ENCODE measurements at places on chromosomes 11 and 22.

GRCh38 chr11:34240150-34240494, 117.7 kb downstream of the ABTB2 start:
- DNase-seq, result no peak

- no peak for DNase-seq
Observed at GRCh38 chr11:73340164-73340563, 32.1 kb downstream of the ARHGEF17 start.

DNA sequence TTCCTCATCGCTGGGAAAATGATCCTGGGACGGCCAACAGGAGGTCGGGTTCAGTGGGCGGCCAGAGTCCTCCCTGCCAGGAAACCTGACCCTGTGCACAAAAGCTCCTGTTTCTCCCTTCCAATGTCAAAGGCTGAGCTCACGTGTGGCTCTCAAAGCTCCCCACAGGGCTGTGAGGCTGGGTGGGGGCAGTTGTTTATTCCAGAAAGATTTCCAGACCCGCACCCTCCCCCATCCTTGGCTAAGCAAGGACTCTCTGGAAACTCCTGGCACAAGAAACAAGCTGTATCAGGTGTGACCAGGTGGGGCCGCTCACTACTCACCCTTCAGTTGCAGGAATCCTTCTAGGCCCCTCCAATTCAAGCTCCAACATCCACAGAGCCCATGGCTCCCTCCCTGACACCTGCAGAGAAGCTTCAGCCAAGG, 131.9 kb downstream of the SHANK2 start:
- no peak for DNase-seq

DNA sequence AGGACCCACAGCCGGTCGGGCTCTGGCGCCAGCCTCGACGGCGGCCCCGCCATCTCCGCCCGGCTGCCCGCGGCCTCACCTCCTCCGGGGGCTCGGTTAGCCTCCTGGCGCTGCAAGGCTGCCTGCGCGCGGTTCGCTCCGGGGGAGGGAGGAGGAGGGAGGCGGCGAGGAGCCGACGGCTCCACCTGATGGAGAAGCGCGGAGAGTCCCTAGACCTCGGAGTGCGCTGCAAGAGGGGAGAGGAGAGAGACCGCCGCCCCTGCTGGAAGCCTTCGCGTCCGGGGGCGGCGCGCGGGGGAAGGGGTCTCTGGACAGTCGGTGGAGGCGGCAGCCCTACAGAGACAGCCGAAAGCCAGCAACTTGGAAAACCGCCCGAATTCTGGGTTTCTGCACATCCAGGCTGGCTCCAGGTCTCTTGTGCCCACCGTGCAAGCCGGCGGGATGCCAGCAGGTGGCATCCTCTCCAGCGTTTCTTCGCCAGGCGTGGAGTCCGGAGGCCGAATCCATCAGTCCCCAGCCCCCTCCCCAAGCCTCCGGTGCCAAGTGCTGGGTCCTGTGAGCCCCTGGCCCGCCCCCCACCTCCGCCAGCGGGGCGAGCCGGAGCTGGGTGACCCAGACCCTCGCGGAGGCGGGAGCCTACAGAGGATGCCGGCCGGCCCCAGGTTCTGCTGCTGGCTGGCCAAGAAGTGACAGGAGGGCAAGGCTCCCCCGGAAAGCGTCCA, 2.9 kb upstream of the KIRREL3 start:
- no peak for DNase-seq

GRCh38 chr11:120336641-120337354, 585 bp downstream of the ARHGEF12 start:
- peak; percentile 57 for DNase-seq

- no peak for DNase-seq
Observed at GRCh38 chr11:120034176-120034875, 103.6 kb downstream of the TRIM29 start.

DNA sequence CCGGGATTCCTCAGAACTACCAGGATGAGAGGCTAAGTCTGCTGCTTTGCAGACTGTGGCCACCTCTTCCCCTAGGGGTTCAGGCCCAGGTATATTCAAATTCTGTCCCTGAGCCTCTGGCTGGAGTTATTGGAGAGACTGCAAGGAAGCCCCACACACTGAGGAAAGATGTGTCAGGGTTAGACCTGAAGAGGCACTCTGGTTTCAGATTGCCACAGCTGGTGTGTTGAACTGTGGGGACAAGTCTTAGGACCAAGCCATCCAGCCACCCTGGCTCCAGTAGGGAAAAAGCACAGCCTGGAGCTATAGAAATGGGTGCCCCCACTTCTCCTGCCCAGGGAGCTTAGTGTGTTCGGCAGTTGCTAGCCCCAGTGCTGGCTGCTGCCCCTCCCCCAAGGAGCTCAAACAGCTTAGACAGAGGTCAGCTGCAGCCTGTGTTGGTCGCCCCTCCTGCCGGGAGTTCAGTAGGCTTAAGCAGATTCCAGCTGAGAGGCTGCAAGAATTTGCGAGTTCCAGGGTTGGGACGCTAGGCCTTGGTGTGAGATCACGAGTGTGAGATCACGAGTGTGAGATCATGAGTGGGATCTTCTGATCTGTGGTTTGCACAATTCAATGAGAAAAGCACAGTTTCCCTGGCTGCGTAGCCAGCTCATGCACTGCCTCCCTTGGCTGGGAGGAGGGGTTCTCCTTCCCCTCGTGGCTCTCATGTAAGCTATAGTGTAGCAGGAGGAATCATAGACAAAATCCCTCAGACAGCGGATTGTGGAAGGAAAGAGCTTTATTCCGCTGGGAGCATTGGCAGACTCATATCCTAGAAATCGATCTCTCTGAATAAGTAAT, 552.1 kb upstream of the CHORDC1 start:
- no peak for DNase-seq

- DNase-seq, result no peak
Observed at GRCh38 chr11:27513389-27513788, 6.8 kb upstream of the LIN7C start.

GRCh38 chr11:131033151-131033651, 116.9 kb upstream of the SNX19 start:
- DNase-seq, result no peak

- DNase-seq, result no peak
Observed at GRCh38 chr22:48277868-48278581, 1515.6 kb downstream of the TBC1D22A start.

GRCh38 chr22:26579331-26579886, 10.5 kb downstream of the TPST2 start:
- peak; percentile 63 for DNase-seq

GRCh38 chr11:41289408-41289807, 170.0 kb downstream of the LRRC4C start:
- DNase-seq, result no peak

DNA sequence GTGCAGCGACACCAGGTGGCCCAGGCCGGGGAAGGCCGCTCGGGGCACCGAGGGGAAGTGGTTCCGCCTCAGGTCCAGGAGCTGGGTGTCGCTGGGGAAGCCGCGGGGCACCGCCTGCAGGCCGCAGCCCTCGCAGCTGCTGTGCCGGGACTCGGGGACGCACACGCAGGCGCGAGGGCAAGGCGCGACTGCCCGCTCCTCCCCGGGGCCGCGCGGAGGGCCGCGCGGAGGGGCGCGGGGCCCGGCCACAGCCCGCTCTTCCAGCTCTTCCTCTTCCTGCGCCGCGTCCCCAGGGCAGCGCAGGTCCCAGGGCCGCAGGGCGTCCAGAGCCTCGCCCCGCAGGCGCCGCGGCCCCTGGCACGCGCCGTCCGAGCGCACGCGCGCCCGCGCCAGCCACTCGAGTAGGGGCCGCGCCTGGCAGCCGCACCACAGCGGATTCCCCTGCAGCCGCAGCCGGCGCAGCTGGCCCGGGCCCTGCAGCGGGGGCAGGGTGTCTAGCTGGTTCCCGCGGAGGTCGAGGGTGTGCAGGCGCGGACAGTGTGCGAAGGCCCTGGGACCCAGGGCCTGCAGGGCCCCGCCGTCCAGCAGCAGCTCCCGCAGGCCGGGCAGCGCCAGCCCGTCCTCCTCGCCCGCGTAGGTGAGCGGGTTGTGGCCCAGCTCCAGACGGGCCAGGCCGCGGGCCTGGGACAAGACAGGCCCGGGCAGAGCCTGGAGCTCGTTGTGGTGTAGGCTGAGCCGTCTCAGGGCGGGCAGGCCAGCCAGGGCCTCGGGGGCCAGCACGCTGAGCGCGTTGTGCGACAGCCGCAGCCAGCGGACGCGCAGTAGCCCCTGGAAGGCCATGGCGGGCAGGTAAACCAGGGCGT, 2.8 kb downstream of the CHADL start:
- DNase-seq, result peak; percentile 80

- peak; percentile 96 for DNase-seq
Observed at GRCh38 chr22:37643225-37643847, 3.9 kb downstream of the SH3BP1 start.

DNA sequence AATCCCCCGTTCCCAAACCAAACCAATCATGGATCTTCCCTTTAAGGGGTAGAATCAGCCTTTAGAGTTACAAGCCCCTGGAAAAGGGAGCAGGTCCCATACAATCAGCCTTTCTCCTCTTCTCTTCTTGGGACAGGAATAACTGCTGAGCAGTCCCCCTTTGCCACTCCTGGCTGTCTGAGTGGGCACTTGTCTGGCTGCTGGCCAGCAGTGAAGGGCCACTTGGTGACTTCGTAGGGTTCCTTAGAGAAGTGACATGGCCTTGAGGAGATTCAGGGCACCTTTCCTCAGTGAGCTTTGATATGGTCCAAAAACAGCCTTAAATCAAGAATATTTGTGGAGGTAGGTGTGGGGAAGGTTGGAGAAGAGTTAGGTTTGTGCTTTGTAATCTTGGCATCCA, 53.5 kb upstream of the HORMAD2 start:
- DNase-seq, result no peak

- DNase-seq, result no peak
Observed at GRCh38 chr11:21414953-21415352, 745.6 kb downstream of the NELL1 start.

DNA sequence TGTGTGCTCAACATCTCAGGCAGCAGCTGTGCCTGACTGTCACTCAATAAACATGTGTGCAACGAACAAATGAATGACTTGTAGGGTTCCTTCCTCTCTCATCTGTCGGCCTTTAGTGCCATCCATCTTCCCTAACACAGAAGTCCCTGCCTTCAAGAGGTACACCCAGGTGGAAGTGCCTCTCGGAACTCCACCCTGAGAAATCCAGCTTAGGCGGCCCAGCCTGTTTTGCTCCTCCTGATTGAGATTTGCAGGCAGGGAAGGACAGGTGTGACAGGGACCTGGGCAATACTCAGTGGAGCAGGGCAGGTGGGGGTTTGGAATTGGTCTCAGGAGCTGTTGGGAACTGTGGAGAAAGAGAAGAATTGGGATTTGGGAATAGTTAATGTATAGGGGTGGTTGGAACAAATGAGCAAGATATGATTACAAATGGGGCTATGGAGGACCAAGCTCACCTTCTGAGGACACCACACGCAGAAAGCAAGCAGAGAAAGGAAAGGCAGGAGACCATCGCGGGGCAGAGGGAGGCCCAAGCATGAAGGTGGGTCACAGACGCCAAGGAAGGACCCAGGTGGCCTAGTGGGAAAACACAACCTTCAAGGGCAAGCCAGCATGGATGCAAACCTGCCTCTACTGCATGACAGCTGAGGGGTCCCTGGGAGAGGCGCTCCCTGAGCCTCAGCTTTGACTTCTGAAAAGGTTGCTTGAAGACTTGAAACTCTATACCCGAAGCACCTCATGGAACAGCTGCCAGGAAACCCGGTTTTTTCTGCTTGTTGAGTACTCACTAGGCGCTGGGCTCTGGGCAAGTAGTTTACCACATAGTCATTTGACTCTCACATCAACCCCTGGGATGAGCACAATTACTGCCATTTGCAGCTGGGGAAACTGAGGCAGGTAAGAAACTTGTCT, 40.9 kb upstream of the ANO1 start:
- no peak for DNase-seq

DNA sequence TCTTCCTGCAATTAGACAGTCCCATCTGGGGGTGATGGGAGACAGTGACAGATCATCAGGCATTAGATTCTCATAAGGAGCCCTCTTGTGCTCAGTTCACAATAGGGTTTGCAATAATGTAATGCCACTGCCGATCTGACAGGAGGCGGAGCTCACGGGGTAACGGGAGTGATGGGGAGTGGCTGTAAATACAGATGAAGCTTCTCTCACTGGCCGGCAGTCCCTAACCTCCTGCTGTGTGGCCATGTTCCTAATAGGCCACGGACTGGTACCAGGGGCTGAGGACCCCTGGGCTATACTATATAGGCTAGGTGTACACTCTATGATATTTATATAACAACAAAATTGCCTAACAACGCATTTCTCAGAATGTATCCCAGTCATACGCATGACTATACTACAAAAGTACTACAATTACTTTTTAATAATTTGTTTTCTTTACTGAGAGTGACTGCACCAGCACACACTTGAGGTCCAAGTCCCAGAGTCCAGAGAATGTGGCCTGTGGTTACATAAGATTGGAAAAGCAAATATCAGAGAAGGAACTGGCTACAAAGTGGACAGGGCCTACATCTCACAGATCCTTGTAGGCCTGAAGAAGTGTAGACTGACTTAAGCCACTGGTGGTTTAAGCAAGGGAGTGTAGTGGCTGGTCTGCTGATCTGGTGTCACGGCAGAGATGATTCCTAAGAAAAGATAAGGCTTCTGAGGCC, 200.0 kb downstream of the LARGE1 start:
- DNase-seq, result no peak

DNA sequence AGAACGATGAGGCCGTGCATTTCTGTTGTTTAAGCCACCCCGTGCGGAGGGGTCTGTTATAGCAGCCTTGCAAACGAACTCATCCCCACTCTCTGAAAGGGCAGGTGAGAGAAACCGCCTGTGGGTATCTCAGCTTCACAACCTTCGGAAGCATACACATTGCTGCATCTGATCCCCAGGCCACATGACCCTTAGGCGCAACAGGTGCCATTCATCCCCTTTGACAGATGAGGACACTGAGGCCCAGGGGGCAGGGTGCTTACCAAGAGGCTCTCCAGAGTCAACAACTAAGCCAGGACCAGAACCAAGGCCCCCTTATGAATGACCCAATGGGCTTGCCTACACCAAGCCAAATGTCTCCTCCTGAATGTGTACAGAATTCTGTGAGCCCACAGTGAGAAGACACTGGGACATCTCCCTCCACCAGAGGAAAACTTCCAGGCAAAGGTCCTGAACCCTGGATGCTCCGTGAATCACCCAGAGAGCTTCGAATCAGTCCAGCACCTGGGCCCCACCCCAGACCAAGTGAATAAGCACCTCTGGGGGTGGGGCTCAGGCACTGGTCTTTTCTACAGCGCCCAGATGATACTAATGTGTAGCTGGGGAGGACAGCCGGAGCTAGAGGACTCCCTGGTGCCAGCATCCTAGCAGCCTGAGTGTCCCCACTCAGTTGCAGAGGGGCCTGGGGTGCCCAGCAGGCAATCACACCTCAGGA, 83.2 kb downstream of the BUD13 start:
- no peak for DNase-seq

DNA sequence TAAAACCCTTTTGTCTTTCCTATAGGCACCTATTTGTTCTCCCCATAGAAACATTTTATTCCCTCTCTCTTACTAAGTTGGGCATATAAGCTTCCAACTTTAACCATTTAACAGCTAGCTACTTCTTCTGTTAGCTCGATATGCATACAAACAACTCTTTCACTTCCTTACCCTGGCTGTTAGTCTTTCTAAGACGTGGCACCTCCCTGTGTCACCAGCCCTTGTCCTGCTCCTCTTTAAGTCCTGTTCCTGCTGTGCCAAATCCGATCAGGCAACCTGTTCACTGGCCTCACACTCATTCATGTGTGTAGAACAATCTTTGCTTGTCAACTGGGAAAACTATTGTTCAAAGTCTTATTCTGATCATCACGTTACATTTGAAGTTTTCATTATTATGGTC, 1376.1 kb upstream of the TENM4 start:
- no peak for DNase-seq

Data from activated CD4-positive, alpha-beta T cell treated with anti-CD3 and anti-CD28 coated beads, Interleukin-2, amount 50 U/mL, for 48 hours (primary cell).